Endodermal cell (in vitro differentiated cells): ENCODE measurements at places on chromosomes 16 and 17.
A peak's percentile ranks its signal among the peaks of the same experiment; 100 is the strongest.

GRCh38 chr16:52742608-52743170, 195.7 kb upstream of the TOX3 start:
- DNase-seq: no peak

GRCh38 chr17:2282297-2282873, 21.2 kb downstream of the SMG6 start:
- peak; percentile 67 for DNase-seq

DNA sequence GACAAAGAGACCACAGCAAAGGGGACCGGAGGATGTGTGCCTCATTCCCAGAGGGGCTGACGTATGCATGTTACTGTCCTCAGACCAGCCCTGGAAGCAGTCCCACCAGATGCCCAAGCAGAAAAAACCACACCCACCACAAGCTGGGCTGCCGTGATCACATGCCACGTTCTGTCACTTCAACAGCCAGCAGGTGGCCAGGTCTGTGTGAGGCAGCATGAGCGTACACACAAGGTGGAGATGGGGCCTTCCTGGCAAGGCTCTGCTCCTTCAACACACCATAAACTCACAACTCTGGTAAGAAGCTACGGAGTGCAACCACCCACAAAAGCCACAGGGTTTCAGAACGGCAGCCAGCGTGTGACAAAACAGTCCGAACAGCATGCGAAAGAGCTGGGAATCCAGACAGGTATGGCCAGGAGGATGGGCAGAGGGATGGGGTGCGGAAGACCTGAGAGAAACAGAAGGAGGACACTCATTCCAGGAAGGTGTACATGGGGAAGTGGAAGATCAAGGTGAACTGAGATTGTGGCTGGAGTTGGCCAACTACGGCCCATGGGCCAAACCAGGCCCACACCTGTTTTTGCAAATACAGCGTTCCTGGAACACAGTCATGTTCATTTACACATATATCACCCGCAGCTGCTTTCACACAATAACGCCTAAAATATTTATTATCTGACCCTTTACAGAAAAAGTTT, 27.9 kb downstream of the MBTPS1 start:
- DNase-seq: no peak

DNA sequence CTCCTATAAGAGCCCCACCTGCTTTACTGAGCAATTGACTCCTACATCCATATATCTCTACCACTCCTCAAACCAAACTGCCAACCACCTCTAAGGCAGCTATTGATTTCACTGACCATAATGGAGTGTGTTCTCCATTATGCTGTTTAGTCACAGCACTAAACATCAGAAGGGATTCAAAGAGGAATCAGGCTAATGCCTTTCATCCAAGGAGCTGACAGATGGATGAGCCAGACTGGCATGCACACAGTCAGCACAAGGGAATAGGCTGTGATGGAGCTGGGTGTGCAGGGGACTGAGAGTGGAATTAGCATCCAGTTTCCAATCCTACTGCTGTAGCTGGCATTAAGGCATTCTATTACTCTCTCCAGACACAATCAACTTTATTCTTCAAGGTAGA, 88.7 kb upstream of the CCL2 start:
- DNase-seq: peak; percentile 19

GRCh38 chr16:56849690-56850680, 15.0 kb upstream of the SLC12A3 start:
- no peak for DNase-seq

- peak; percentile 32 for DNase-seq
These were observed 157.1 kb upstream of the WSCD1 start for GRCh38 chr17:5913032-5913531.

- DNase-seq: no peak
These were observed 2.1 kb downstream of the OMG start for GRCh38 chr17:31294820-31295488.

DNA sequence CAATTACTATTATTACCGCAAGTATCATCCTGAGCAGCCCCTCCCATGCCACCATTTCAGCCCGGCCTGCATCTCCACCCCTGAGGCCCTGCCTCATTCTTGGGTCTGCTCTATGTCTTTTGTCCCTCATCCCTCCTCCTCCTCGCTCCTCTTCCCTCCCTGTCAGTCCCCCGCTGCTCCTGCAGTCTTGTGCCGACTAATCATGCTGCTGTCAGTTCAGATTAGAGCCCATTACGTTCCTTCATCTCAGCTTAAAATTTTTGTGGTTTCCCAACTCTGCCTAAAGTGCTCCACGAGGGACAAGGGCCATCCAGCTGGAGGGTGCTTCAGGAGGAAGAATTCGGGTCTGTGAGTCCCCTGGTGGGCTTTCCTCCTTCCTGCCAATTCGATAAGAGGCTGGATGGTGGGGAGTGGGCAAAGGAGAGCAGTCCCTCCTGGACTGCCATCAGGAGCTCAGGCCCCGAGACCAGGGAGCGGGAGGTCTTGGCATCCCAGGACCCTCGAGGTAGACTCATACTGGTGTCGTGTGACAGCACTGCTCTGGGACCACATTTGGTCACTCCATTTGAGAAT, 32.9 kb upstream of the GOSR2 start:
- DNase-seq: peak; percentile 59

- DNase-seq: peak; percentile 18
These were observed 22.6 kb upstream of the ITGA3 start for GRCh38 chr17:50033316-50033715.
